ENCODE measurements at places on chromosomes 2 and 18.

DNA sequence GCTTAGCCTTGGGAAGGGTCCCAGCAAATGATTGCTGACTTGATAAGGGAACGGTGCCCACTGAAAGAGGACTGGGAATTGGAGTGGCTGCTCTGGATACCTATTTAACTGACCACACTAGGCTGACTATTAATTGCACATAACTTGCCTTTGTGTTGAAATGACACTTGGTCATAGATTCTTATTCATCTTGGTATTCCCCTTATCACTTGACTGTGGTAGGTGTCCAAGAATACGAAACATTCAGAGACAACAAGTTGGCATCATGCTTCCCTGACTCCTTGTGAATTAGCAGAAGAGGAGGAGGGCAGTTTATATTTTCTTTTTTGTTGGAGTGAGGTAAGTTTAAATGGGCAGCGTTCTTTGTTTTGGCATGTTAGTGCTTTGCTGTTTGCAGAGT, 13.4 kb downstream of the FMNL2 start:
- DNase-seq: no peak

- DNase-seq: no peak
Measured at GRCh38 chr2:215356948-215357461, 45.1 kb downstream of the ATIC start.

DNA sequence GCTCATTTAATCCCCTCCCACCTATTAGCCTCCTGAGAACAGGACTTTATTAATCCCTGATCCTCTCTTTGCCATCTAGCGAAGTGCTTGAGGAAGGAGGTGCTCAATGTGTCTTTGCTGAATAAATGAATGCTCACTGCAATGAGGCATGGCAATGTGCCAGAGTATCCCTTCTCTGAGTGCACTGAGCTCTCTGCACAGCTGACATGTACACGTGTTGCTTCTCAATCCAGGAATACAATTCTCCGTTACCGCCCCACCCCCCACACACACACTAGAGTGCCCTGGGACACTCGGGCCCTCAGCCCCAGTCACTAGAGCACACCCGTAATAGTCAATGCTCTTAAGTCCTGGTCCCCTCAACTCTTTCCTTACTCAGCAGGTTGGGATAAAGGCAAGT, 41.4 kb downstream of the FAM178B start:
- no peak for DNase-seq

GRCh38 chr2:13050764-13051163, 334.0 kb downstream of the TRIB2 start:
- DNase-seq: no peak

GRCh38 chr2:233460726-233461441, 105.7 kb downstream of the USP40 start:
- DNase-seq: no peak

DNA sequence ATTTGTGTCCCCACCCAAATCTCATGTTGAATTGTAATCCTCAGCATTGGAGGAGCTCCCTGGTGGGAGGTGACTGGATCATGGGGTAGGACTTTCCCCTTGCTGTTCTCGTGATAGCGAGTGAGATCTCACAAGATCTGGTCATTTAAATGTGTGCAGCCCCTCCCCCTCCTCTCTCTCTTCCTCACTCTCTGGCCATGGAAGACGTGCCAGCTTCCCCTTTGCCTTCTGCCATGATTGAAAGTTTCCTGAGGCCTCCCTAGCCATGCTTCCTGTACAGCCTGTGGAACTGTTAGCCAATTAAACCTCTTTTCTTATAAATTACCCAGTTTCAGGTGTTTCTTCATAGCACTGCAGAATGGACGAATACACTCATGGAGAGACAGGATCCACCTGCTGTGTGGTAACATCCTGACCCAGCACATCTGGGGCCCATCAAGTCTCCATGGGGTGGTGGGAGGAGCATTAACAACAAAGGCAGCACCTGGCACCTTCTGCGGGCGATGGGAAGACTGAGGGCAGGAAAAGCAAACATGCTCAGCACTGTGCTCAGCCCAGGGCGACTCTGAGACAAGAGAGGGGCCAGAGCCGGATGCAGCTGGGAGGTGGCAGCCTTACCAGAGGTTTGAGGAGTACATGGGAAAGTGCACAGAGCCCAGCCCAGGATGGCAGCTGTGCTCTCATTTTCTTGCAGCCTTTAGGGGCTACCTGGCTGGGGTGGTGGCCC, 16.2 kb upstream of the ALPP start:
- DNase-seq: no peak

- no peak for DNase-seq
Measured at GRCh38 chr2:120567128-120567527, 168.5 kb upstream of the GLI2 start.

- DNase-seq: no peak
Measured at GRCh38 chr2:144518748-144519596, 947 bp downstream of the ZEB2 start.

- no peak for DNase-seq
Measured at GRCh38 chr2:217886091-217886490, 116.7 kb downstream of the TNS1 start.

DNA sequence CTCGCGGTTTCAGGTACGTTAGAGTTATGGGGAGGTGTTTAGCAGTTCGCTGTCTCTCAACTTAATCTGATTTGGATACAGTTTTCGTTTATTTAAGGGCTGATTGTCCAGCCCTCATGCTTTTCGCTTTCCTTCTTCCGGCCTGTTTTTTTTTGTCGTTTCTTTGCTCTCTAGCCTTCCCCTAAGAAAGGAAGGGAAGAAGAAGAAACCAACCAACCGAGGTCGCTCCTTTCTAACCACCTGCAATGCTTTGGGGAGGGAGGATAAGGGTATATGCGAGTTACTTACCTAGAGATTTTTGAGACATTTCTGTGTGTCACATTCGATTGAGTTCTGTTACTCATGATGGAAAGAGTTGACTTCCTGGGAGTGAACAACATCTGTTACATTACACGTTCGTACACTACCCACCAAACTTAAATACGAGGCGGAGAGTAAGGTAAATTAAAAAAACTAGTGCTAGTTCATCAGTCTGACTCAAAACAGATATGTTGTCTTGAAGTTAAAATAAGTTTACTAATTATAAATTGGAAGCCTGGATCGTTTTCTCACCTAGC, 918 bp downstream of the EIF5B start:
- no peak for DNase-seq

GRCh38 chr18:78073275-78073674, 823.6 kb downstream of the GALR1 start:
- DNase-seq: no peak

DNA sequence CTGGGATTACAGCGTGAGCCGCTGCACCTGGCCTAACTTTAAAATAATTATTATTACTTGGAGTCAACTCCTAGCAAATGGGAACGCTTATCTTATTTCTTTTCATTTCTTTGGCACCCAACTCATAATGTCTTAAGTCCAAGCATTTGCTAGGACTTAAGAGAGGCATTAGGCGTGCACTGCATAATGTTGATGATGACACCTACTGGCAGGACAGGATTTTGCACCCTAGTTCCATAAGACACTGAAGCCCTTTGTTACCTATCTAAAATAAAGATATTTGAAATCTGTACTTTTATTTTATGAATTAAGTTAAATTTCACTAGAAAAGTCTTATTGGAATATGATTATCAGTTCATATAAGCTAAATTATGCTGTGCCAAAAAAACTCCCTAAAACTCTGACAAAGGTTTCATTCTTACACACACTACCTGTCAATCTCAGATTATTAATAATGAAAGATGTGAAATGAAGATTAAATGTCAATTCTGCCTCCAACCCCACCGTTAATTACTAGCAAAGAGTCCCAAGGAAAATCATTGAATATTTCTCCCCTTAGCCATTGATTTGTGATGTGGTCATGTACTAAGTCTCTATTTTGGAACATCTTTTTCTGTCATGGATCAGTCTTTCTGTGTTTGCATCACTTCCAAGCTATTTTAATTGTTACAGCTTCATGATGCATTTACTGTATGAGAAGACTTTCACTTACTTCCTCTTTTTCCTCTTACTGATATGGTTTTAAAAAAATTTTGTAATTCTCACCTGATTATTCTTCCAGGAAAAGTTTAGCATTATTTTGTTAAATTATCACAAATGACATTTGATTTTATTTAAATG, 12.7 kb upstream of the CDH2 start:
- DNase-seq: no peak

GRCh38 chr2:96547731-96548171, 11.2 kb downstream of the ARID5A start:
- no peak for DNase-seq

GRCh38 chr2:190554357-190555006, 20.0 kb upstream of the NEMP2 start:
- no peak for DNase-seq

- no peak for DNase-seq
Measured at GRCh38 chr18:72811047-72811446, 56.7 kb downstream of the NETO1 start.

DNA sequence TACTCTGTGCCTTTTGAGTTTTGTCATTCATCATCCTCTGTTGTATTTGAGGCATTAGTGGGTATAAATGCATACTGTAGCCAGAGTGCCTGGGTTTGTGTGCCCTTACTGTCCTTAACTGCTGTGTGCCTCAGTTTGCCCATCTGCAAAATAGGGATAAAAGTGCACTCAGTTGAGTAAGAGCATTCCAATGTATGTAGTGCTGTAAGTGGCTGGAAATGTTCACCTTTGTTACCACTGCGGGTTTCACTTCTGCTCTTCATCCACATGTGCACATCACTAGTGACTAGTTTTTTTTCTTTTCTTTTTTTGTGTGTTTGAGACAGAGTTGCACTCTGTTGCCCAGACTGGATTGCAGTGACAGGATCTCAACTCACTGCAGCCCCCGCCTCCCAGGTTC, 39.9 kb downstream of the PLEKHB2 start:
- no peak for DNase-seq

DNA sequence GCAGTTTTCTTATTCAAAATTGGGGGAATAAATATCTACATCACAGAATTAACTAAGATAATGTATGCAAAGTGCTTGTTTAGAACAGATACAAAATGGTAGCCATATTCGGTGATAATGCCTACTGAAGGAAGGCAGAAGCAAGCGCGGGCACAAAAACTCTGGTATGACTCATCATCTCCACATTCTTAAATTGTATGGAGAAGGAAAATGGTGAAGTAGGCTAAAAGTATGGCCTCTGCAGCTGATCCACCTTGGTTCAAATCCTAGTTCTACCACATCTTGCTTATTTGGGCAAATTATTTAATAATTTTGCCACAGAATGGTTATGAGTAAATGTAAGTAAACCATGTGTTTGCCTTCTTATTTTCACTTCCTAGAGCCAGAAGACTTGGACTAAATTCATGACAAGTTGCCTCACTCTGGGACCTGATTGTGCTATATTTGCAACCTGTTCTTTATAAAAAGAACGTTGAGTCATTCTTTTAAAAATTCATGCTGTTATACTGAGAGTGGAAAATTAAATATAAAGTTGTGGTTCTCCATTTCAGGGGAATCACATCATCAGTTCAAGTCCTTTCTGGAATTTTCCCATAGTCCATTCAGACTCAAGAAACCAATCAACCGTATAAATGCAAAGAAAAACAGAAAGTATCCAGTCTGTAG, 9.0 kb upstream of the CDK15 start:
- no peak for DNase-seq

DNA sequence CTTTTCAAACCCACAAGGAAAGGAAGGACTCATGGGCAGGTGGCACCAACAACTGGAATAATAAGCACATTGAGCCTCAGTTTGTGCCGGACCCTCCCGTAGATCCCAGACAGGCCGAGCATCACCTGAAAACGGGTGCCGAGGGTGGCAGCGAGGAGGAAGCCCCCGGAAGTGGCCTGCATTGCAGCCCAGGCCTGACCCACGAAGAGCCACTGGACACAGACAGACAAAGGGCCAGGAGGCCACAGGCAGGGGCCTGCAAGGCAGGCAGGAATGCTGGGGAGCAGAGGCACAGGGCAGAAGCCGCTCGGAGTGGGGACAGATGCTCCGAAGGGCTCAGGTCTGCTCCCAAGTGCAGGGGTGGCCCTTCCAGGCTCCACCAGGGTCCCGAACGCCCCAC, 31.7 kb downstream of the MTERF4 start:
- DNase-seq: no peak

GRCh38 chr2:172643142-172643541, 87.3 kb downstream of the PDK1 start:
- no peak for DNase-seq

- no peak for DNase-seq
Measured at GRCh38 chr2:222722327-222722946, 51.0 kb downstream of the MOGAT1 start.

DNA sequence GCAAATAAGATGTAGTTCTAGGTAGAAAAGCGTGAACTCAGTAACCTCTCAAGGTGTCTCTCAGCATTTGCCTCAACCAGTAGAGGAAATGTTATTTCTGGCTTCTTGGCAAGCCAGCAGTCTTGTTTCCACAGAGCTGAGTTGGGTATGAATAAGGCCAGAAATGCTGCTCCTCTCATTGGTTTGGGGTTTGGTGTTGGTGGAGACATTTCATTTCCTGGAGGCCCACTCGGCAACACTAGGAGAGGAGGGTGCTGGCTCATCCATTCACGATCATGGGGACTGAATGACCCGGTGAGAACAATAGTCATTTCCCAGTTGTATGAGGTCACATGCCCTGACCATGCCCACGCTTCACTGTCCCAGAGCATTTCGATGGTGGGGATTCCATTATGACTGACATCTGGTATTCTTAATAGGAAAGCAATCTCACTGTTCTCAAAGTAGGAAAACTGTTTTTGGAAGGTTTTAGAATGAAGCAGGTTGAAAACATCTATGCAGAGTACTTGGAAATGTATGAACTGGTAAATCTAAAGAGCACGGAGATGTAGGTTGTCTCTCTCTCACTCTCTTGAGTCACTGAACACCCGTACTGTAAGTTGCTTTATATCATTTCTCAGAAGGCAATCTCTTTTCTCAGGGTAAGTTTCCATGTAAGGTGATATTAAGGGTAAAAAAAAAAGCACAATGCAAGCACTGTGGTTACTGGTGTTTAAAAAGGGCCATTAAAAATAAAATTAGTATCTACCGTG, 37.1 kb upstream of the CTLA4 start:
- DNase-seq: no peak

DNA sequence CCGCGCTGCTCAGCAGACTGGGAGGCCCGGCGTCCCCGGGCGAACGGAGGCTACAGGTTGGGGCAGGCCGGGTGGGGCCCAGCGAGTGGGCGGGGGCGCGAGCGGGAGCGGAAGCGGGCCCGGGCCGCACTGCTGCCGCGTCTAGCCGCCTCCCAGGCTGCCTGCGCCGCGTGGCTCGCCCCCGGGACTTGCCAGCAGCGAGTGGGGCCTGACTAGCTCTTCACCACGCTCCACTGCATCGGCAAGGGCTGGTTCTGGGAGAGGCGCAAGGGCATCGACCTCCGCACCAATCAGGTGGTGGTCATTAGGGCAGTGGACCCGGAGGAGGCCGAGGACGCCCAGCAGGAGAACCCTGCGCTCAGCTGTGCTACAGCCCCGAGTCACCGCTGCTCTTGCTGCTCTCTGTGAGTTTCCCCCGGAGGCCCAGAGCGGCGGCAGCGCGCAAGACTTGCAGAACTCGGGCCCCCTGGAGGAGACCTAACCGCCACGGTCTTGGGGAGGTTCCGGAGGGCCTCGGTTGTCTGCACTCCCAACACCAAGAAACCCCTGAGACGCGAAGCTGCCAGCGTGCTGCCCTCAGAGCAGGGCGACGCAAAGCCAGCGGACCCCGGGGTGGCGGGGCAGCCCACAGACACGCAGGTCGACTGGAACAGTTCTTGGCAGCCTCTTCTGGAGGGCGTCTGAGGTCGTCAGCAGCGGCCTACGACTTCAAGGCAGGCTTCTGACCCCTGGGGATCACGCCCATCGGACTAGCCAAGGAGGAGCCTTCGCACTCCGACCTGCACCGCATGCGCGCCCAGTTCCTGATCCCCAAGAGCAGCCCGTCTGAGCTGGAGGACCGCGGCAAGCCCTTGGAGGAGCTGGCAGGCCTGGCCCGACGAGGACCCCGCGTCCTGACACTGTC, 27.2 kb upstream of the PTPN2 start:
- no peak for DNase-seq

- DNase-seq: no peak
Measured at GRCh38 chr18:7541835-7542234, 25.3 kb upstream of the PTPRM start.

Data from NT2/D1 (cell line).